CD4-positive, alpha-beta memory T cell (primary cell): ENCODE measurements at places on chromosomes 5 and 9. TPM values are rescaled to one million over a fixed set of nuclear protein-coding genes. Genes with fewer than 3 reads are reported as not detected.

The SPATA31E1 gene
- not detected for total RNA-seq

DNA sequence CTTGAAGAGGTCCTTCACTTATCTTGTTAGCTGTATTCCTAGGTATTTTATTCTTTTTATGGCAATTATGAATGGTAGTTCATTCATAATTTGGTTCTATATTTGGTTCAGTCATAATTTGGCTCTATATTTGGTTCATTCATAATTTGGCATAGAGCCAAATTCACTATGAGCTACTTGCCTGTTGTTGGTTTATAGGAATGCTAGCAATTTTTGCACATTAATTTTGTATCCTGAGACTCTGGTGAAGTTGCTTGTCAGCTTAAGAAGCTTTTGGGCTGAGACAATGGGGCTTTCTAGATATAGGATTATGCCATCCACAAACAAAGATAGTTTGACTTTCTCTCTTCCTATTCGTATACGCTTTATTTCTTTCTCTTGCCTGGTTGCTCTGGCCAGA, 142.2 kb downstream of the PLCXD3 start:
- DNase-seq = no peak

- no peak for DNase-seq
Measured at GRCh38 chr9:98318834-98319478, 63.5 kb upstream of the TBC1D2 start.

- DNase-seq = no peak
Measured at GRCh38 chr9:77856615-77857014, 175.0 kb downstream of the GNAQ start.

GRCh38 chr5:124941051-124942049, 194.9 kb upstream of the ZNF608 start:
- DNase-seq = no peak

GRCh38 chr5:136491806-136492205, 126.5 kb upstream of the TRPC7 start:
- no peak for DNase-seq

DNA sequence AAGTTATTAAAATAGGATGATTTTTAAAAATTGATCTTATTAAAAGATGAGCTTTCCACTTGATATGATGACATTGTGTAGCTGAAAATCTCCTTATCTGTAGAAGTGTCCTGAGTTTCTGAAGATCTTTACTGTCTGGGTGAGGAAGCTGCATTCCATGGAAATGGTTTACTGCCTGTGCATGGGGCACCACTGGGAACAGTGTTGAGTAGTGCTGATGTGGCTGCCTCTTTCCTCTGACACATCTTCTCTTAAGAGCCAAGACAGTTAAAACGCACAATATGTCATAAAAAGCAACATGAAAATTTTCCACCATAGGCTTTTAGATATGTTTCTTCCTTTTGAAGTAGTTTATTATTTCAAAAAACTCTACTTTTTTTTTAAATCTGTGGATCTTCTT, 24.6 kb downstream of the SECISBP2 start:
- DNase-seq = no peak

DNA sequence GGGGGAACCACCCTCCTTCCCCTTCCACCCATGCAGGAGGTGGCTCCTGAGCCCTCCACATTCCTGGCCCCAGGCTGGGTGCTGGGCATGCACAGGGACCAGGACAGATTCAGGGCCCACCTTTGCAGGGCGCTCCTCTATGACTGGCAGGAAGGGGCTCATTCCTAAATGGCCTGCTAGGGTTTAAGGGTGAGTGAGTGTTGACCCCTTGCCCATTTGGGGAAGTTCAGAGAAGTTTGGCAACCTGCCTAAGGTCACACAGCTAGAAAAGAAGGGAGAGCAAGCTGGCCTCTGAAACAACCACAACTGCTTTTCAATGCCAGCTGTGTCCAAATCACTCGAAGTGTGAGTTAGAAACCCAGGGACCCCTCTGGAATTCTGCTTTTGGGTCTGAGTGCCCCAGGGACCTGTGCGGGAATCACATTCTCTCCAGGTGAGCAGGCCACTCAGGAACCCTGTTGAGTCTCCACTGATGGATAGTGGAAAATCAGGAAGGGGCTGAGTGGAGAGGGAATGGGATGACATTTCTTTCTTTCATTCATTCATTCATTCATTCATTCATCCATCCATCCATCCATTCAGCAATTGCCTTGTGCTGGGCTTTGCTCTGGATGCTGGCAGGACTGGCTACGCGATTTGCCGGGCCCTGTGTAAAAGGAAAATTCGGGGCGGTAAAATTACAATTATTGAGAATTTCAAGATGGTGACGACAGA, 191.9 kb downstream of the C9orf50 start:
- no peak for DNase-seq
